Stimulated activated CD8-positive, alpha-beta memory T cell treated with anti-CD3 and anti-CD28 coated beads, Interleukin-7, amount 100 ng/mL, for 48 hours (primary cell): ENCODE measurements at places on chromosomes 16 and 17.

GRCh38 chr17:7823581-7824001 is 10.4 kb upstream of the KDM6B start:
- DNase-seq, result no peak

GRCh38 chr17:4199818-4200402 is 56.9 kb downstream of the CYB5D2 start:
- DNase-seq, result no peak

DNA sequence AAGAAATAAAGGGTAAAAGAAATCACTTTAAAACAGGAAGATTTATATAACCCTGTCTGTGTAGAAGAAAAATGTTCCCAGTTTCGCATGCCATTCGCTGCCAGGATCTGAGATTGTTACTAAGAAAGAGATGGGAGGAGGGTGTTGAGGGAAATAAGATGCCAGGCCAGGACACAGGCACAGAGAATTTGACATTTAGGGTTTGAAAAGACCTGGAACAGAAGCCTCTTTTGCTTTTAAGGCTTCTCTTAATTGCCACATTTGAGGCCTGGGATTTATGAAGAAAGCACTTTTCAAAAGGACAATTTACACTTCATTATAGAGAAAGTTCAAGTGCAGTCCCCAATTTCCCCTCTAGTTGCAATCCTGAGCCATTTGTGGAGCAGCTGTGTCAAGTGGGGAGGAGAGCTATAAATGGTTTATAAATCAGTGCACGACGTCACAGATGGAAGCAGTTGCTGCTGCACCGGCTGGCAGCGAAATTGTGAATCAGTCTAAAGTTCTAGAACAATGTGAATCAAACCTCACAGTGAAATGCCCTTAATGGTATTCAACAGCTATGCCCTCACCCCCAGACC is 26.5 kb upstream of the C16orf87 start:
- no peak for DNase-seq

- DNase-seq, result no peak
Observed at GRCh38 chr17:82281502-82282238, 8.2 kb upstream of the CSNK1D start.

- DNase-seq, result no peak
Observed at GRCh38 chr16:75491876-75492275, 3.4 kb downstream of the CHST6 start.

DNA sequence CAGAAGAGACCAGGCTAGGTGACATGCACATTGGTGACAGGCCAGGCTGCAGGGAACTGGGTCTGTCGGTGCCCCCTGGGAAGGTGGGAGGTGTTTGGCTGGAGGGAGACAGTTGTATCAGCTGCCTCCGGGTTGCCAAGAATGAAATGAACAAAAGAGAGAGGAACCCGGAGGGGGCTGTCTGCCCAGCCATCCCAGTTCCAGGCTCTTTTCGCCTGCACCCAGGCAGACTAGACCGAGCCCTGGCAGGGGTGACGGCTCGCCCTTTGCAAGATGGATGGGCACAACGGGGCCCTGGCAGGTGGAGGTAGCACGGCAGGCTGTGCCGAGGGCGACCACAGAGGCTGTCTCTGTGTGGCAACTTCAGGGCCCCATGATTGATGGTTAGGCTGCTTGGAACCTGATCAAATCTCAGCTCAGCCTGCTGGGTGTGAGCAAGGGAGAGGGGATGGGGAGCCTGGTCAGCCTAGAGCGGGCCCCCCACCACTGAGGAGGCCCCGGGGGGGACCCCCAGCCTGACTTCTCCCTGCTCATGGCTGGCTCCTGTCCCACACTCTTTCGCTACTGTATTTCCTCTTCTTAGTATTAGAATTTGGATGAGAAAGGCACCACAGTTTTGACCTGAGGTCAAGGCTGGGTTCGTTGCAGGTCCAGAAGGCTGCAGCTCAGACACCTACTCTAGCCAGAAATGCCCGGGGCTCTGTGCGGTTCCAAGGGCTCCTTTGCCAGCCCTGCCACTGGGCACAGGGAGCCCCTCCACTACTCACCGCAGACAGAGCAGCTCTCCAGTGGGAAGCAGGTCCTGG is 118.9 kb upstream of the CHMP6 start:
- DNase-seq, result no peak

GRCh38 chr16:85171759-85172454 is 59.6 kb upstream of the CIBAR2 start:
- no peak for DNase-seq

GRCh38 chr17:31558748-31559583 is 167.5 kb downstream of the RAB11FIP4 start:
- peak; percentile 30 for DNase-seq

GRCh38 chr17:32020943-32021614 is 13.9 kb downstream of the LRRC37B start:
- DNase-seq, result no peak

DNA sequence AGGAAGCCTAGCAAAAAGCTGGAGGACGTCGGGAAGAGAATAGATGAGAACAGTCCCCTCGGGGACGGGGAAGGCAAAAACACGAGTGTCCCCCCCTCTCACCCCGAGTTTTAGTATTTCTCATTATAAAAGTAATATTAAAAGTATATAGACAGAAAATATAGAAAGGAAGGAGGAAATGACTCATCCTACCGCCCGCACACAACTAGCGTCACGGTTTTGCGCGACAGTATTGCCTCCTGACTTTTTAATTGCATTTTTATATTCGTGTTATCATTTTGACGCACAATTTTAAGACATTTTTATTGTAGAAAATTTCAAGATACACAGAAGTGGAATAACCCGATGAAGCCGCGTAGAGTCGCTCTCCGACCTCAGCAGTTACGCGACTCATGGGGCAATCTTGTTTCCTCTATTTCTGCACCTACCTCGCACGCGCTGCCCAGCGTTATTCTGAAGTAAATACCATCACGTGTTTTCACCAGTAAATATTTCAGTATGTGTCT is 652 bp upstream of the SLC25A19 start:
- peak; percentile 32 for DNase-seq
